ENCODE measurements at places on chromosomes 4 and X.

DNA sequence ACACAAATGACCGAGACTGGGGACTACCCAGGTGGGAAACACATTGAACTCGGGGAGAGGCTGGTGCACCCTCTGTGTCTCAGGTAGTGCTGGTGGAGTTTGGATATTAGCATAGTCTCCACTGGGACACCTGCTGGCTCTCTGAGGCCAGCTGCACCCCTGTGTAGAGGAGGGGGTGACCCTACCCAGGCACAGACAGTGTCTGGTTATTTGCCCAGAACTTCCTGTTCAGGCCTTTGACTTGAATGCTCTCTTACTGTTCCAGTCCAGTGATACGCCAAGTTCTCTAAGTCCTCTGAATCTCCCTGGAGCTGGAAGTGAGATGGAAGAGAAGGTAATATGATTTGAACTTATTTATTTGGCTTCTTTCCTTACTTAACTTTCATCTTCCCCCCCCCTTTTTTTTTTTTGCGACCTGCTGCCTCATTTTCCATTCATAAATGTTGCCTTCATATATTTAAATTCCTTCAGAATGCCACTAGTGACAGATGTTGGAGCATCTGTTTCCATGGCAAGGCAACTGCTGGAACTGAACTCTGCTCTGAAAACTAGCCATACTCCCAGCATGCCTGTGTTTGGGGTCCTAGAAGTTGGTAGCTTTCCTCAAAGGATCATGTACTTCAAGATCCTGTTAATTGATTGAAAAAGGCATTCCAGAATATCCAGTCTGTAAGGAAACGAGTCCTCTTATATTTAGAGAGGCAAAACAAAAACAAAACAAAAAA lies 76.7 kb downstream of the AASDH start:
- no peak overlapping the region for H3K4me3 ChIP-seq
- no peaks in the 10 kb centered on the region for H3K27me3 ChIP-seq
- no peaks in the 10 kb centered on the region for H3K36me3 ChIP-seq
- H3K4me1 ChIP-seq = no peaks in the 10 kb centered on the region
- DNase-seq = no peak
- H3K27ac ChIP-seq = no peak overlapping the region

DNA sequence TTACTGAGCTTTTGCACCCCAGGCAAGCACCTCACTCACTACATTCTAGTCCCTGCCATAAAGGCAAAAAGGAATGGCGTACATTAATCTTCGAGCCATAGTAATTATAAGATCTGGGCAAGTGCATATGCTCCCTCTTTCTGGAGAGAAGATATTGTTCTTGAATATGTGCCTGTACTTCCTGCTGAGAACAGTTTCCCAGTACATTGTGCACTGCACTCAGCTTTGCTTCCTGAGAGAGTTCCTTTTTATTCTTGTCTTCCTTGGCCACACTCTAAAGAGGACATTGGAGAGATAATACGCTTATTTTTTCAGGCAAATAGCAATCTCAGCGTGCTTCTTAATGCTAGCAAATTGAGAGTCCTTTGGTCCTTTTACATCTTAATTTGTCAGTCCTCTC lies 909.0 kb upstream of the PCDH10 start:
- H3K4me3 ChIP-seq = no peak overlapping the region
- H3K36me3 ChIP-seq = no peaks in the 10 kb centered on the region
- H3K4me1 ChIP-seq = no peaks in the 10 kb centered on the region
- no peak overlapping the region for H3K27ac ChIP-seq

GRCh38 chr4:10596586-10597290 lies 87.8 kb downstream of the CLNK start:
- H3K36me3 ChIP-seq = no peaks in the 10 kb centered on the region
- DNase-seq = no peak
- H3K27me3 ChIP-seq = peaks cover 3% of the 10 kb centered on the region
- no peak overlapping the region for H3K4me3 ChIP-seq
- H3K4me1 ChIP-seq = no peaks in the 10 kb centered on the region

- no peaks in the 10 kb centered on the region for H3K27me3 ChIP-seq
- H3K4me1 ChIP-seq = no peaks in the 10 kb centered on the region
- DNase-seq = no peak
- no peaks in the 10 kb centered on the region for H3K36me3 ChIP-seq
- H3K27ac ChIP-seq = no peak overlapping the region
- no peak overlapping the region for H3K4me3 ChIP-seq
Observed at GRCh38 chr4:101711590-101712260, 78.8 kb upstream of the BANK1 start.

DNA sequence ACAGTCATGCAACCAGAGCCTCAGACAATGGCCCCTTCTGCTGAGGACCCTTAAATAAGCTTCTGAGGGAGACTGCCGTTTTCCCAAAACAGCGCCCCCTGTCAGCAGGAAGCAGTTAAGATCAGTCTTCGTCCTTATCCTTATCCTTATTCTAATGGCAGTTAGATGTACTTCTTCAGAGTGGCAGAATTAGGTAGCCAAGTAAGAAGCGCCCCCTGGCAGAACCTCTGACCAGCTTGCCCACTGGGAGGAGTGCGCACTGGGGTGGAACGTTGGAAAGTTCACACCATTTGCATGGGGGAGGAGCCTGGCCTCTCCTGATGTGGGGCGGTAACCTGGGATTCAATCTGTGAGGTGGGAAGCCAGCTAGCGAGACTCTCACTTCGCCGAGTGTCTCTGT lies 133.6 kb upstream of the QRFPR start:
- peaks cover 4% of the 10 kb centered on the region for H3K4me1 ChIP-seq
- no peak overlapping the region for H3K27ac ChIP-seq
- no peaks in the 10 kb centered on the region for H3K36me3 ChIP-seq
- no peak for DNase-seq
- H3K27me3 ChIP-seq = peaks cover 21% of the 10 kb centered on the region

DNA sequence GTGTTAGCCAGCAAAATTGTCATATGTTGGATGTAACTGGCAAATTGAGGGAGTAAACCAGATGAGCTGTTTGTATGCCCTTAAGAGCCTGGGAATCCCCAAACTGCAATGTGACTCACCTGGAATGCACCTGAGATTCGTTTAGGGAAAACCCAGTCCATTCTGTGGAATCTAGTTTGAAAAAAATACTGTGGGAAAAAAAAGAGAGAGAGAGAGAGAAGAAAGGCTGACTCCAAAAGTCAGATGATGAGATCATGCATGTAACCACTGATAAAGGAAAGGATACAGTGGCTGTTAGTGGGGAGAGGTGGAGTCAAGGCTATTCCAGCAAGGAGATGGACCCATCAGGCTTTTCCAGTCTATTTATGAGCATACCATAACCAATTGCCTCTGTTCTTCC lies 48.5 kb downstream of the SLC9A7 start:
- no peaks in the 10 kb centered on the region for H3K27me3 ChIP-seq
- no peak overlapping the region for H3K4me3 ChIP-seq
- H3K36me3 ChIP-seq = peaks cover 24% of the 10 kb centered on the region
- no peak for DNase-seq
- peaks cover 37% of the 10 kb centered on the region for H3K4me1 ChIP-seq
- H3K27ac ChIP-seq = peak overlapping the region; percentile 43

DNA sequence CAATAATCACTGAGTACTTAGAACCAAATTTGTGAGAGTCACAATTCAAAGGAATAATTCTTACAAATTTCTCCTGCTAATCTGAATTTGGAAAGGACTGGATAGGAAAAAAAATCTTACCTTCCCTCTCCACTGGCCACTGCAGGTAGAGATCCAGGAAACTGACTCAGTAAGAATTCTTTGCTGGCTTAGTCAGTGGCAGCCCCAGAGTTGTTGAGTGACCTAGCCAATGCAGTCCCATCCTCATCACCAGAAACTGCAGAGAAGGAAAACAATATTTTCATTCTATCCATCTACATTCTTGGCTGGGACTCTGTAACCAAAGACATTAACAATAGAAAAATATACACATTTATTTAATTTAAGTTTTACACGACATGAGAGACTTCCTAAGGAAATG lies 572.0 kb downstream of the ADGRL3 start:
- H3K4me1 ChIP-seq = no peaks in the 10 kb centered on the region
- H3K36me3 ChIP-seq = no peaks in the 10 kb centered on the region
- H3K27ac ChIP-seq = no peak overlapping the region
- no peaks in the 10 kb centered on the region for H3K27me3 ChIP-seq
- no peak for DNase-seq

GRCh38 chr4:140857111-140857510 lies 100.9 kb upstream of the TBC1D9 start:
- no peak overlapping the region for H3K4me3 ChIP-seq
- peaks cover 7% of the 10 kb centered on the region for H3K27me3 ChIP-seq
- no peaks in the 10 kb centered on the region for H3K36me3 ChIP-seq
- no peaks in the 10 kb centered on the region for H3K4me1 ChIP-seq
- no peak for DNase-seq

GRCh38 chr4:16785793-16786527 lies 112.5 kb downstream of the LDB2 start:
- no peaks in the 10 kb centered on the region for H3K36me3 ChIP-seq
- no peak overlapping the region for H3K4me3 ChIP-seq
- DNase-seq = no peak
- H3K4me1 ChIP-seq = no peaks in the 10 kb centered on the region

DNA sequence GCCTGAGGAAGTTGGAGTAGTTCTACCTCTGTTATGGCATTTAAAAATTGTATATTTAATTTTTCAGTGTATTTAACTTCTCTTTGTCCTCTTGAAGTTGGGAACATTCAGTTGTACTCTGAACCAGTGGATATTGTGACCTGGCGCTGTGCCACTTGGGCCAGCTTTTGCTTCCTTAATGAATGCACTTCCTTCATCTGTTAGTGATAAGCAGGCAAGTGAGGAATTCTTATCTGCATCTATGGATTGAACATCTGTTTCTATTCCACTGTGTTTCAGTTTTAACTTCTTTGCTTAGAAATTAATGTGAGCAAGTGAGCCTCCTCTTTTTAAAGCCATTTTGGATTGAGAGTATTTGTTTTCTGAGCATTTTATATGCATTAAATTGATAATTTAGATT lies 128.3 kb downstream of the UCHL1 start:
- H3K36me3 ChIP-seq = no peaks in the 10 kb centered on the region
- H3K4me3 ChIP-seq = no peak overlapping the region
- H3K4me1 ChIP-seq = no peaks in the 10 kb centered on the region
- H3K27ac ChIP-seq = no peak overlapping the region
- H3K27me3 ChIP-seq = no peaks in the 10 kb centered on the region

DNA sequence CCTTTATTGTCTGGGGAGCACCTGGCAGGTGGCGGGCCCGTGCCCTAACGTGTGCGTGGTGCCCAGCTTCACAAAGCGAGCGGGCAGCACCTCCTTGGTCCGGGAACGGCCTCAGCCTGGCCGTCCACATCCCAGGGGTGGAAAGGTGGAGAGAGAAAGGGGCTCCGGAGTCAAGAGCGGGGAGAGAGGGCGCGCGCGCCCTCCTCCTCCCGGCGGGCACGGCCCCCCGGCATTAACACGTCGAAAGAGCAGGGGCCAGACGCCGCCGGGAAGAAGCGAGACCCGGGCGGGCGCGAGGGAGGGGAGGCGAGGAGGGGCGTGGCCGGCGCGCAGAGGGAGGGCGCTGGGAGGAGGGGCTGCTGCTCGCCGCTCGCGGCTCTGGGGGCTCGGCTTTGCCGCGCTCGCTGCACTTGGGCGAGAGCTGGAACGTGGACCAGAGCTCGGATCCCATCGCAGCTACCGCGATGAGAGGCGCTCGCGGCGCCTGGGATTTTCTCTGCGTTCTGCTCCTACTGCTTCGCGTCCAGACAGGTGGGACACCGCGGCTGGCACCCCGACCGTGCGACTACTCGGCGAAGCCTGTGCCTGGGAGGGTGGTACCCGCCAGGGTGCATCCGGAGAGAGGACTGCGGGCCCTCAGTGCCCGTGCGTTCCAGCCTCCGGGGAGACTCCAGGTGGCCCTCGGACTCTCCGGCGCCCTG lies at the start of gene KIT:
Gene KIT (plus strand): TSS at position 407 of the 701 bp plus-strand sequence. CDS start 58 bp downstream, at position 465.
- H3K4me3 ChIP-seq = peak within 1 kb of the TSS; percentile 59
- H3K27me3 ChIP-seq = peaks cover 69% of the 10 kb centered on the region
- no peaks in the 10 kb centered on the region for H3K36me3 ChIP-seq
- H3K27ac ChIP-seq = no peak within 1 kb of the TSS

GRCh38 chrX:105658136-105658535 lies 164.2 kb upstream of the NRK start:
- no peak overlapping the region for H3K27ac ChIP-seq
- H3K4me1 ChIP-seq = no peaks in the 10 kb centered on the region
- no peaks in the 10 kb centered on the region for H3K36me3 ChIP-seq
- no peaks in the 10 kb centered on the region for H3K27me3 ChIP-seq

GRCh38 chrX:2697741-2698299 lies 6.7 kb downstream of the CD99 start:
- peaks cover 83% of the 10 kb centered on the region for H3K4me1 ChIP-seq
- peak overlapping the region; percentile 88 for H3K27ac ChIP-seq
- H3K36me3 ChIP-seq = peaks cover 71% of the 10 kb centered on the region
- no peak for DNase-seq
- no peaks in the 10 kb centered on the region for H3K27me3 ChIP-seq

DNA sequence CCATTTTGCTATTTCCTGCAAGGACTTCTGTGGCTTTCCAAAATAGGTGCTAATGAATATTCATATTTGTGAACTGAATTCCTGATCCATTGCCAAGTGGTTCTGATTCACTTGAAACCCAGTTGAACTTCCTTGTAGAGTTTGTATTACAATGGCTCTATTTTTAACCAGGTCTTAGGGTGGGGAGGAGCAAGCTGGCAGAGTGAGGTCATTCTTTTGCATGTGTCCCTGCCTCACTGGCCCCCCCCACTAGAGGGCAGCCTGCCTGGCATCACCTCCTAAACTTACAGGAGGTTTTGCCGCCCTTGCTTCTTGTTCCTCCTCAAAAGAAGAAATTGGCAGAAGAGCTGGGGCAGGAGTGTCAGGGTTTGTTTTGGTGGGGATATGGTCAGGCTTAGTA lies 10.5 kb downstream of the PTTG2 start:
- H3K27ac ChIP-seq = no peak overlapping the region
- H3K27me3 ChIP-seq = no peaks in the 10 kb centered on the region
- no peak overlapping the region for H3K4me3 ChIP-seq
- DNase-seq = peak; percentile 43
- H3K36me3 ChIP-seq = peaks cover 10% of the 10 kb centered on the region

DNA sequence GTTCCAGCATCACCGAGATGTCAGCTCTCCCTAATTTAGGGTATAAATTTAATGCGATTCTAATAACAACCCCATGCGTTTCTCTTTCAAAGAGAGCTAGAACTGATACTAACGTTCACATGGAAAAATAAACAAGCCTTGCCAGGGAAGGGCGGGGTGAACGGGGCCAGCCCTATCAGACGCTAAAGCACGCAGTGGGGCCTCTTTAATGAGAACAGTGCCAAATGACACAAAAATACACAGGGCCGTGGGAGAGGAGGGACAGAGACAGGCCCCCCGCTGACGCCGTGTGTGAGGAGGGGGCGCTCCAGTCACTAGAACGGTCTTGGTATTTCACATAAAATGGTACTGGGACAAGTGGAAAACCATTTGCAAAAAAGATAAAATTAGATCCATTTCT lies 21.3 kb upstream of the ADRA2C start:
- H3K27me3 ChIP-seq = peaks cover 58% of the 10 kb centered on the region
- no peak overlapping the region for H3K4me3 ChIP-seq
- no peak for DNase-seq
- H3K36me3 ChIP-seq = no peaks in the 10 kb centered on the region

- H3K36me3 ChIP-seq = no peaks in the 10 kb centered on the region
- no peak for DNase-seq
- H3K27ac ChIP-seq = no peak overlapping the region
- H3K4me1 ChIP-seq = no peaks in the 10 kb centered on the region
Observed at GRCh38 chrX:39043838-39044550, 242.7 kb downstream of the MID1IP1 start.

Data from activated naive CD8-positive, alpha-beta T cell treated with anti-CD3 and anti-CD28 coated beads for 36 hours (primary cell).